ENCODE measurements at places on chromosomes 13 and 19. TPM values are rescaled to one million over a fixed set of nuclear protein-coding genes. Genes with fewer than 3 reads are reported as not detected.
A peak's percentile ranks its signal among the peaks of the same experiment; 100 is the strongest.

DNA sequence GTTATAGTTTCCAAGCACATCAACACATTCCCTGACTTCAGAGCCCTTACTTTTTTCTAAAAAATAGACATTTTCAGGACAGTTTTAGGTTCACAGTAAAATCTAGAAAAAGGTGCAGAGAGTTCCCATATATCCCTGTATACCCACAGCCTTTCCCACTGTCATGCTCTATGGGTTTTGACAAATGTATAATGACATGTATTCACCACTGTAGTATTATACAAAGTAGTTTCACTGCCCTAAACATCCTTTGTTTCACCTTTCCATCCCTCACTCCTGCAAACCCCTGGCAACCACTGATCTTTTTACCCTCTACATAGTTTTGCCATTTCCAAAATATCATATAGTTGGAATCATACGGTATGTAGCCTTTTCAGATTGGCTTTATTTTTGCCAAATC, 15.6 kb downstream of the NAA16 start:
- no peak for DNase-seq

GRCh38 chr19:44689290-44690130, 9.4 kb upstream of the CEACAM16 start:
- peak; percentile 88 for DNase-seq

ZNF383 gene
- 12.9 TPM for total RNA-seq

DNA sequence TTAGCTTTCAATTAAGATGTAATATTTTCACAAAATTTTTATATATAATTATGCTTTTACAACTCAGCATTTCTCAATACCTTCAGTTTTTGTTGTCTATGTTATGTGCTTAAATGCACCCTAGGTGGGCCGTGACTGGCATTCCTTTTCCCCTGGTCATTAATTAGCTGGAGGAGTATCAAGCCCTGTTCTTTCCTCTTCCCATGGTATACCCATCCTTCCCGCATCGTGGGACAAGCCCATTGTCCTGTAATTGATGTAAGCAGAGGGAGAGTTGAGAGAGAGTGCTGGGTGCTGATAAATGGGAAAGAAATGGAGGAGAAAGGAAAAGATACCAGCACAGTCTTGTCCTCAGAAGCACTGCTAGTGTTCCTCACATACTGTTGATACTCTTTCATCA, 591.7 kb downstream of the GPC6 start:
- DNase-seq: no peak

- DNase-seq: peak; percentile 81
Measured at GRCh38 chr19:49057636-49058234, at the start of gene CGB7. Gene CGB7, minus strand, starts transcription at chr19:49057749. Its CDS starts 2,374 bp downstream, at chr19:49055375.

ADAT3 gene
- total RNA-seq: 4.3 TPM

CD79A gene
- 2.1 TPM for total RNA-seq

- no peak for DNase-seq
Measured at GRCh38 chr13:36450534-36450933, 18.2 kb downstream of the CCNA1 start.

ZNF419 gene
- 10.6 TPM for total RNA-seq

GRCh38 chr13:45817833-45818232, 33.7 kb downstream of the SIAH3 start:
- no peak for DNase-seq

DNA sequence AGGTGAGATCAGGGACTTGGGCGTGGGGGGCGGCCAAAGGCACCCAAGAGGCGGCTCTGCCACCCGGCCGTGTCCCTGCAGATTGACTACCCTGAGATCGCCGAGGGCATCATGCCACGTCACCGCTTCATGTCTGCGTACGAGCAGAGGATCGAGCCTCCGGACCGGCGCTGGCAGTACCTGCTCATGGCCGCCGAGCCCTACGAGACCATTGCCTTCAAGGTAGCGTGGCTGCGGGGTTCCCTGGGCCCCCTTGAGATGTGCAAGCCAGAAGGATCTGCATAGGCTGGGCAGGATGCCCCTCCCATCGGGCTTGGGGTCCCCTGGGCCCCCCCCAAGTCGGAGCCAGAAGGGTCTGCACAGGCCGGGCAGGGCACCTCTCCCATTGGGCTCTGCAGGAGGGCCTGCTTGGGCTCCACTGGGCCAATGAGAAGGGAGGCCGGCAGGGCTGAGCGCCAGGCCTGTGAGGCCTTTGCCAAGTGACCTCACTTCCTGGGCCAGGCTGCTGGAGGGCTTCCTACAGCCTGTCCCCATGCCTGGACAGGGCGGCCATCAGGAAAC, 2.2 kb upstream of the AMH start:
- DNase-seq: no peak

CYP2F1 gene
- total RNA-seq: not detected

MYH14 gene
- total RNA-seq: 48.7 TPM

DNA sequence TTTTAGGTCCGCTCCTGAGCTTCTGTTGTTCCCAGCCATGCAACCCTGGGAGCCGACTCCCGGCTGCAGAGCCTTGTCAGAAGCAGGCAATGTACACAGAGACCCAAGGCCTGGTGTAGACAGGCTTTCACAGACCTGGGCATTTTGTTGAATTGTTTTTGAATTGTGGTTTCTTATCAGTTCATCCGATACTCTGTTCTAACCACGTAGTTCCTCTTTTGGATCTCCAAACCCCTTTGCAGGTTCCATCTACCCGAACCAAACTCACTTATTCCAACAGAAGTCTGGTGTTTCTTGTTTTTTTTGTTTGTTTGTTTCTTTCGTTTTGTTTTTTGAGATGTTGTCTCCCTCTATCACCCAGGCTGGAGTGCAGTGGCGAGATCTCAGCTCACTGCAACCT, 6.3 kb upstream of the NLRP2 start:
- DNase-seq: no peak

DNA sequence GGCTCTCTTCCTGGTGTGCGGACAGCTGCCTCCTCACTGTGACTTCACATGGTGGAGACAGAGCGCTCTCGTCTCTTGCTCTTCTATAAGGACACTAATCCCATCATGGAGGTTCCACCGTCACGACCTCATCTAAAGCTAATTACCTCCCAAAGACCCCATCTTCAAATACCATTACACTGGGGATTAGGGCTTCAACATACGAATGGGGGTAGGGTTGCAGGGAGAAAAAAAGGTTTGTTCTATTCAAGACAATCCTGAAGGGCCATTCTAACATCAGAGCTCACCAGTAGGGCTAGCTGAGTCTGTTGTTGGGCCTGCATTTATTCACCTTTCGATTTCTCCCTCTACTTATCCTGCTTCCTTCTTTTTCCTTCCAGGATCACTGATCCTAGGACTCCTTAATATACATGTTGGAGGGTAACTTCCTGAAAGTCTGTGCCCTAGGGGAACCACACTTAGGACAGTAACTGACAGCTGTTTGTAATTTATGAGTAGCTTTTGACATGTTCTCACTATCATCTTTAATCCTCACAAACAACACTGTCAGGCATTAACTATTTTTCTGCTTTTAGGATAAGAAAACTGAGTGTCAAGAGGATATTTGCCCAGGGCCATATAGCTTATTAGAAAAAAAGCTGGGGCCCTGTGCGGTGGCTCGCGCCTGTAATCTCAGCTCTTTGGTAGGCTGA, 18.8 kb upstream of the GTF2F2 start:
- no peak for DNase-seq
